ENCODE measurements at places on chromosomes 11 and 22.

DNA sequence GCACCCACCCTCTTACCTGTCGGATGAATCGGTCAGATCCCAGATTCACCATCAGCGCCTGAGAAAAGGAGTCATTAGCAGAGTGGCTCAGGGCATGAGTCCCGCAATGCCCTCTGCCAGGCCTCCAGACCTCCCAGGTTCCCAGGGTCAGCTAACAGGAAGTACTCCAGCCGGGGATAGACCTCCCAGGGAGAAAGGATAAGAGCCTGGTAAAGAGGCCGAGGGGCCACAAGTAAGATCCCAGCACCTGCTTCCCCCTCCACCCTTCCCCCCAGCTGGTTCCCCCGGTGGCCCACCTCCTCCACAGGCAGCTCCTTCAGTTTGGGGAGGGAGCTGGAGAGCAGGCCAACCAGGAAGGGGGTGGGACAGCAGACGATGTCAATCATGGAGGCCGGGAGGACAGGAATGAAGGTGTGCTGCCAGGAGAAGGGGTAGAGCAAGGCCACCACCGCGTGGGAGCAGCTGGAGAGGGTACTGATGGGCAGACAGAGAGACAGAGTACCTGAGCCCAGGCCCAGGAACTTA is 16.4 kb downstream of the RPL27A start:
- DNase-seq: no peak

- no peak for DNase-seq
Observed at GRCh38 chr11:93520726-93521509, 22.3 kb downstream of the SMCO4 start.

GRCh38 chr11:121487191-121487590 is 34.4 kb upstream of the SORL1-AS1 start:
- DNase-seq: no peak

DNA sequence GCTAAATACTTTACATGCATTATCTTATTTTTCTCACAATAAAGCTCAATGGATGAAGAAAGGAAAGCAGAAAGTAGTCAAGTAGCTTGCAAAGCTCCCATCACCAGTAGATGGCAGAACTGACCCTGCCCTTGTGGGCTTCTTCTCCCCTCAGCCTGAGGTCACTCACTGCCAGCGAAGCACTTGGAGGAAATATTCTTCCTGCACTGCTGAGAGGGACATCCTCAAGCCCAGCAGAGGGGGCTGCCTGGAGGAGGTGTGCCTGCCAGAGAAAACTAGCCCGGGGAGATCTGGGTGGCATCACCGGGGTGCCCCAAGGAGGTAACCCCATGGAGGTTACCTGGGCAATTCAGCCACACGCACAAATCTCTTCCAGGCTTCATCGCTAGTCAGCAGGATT is 6.6 kb downstream of the APOL4 start:
- peak; percentile 18 for DNase-seq

GRCh38 chr11:67056267-67057204 is at the start of gene RHOD:
RHOD (plus strand) TSS chr11:67056847; CDS start chr11:67056903, 56 bp downstream.
- DNase-seq: no peak

DNA sequence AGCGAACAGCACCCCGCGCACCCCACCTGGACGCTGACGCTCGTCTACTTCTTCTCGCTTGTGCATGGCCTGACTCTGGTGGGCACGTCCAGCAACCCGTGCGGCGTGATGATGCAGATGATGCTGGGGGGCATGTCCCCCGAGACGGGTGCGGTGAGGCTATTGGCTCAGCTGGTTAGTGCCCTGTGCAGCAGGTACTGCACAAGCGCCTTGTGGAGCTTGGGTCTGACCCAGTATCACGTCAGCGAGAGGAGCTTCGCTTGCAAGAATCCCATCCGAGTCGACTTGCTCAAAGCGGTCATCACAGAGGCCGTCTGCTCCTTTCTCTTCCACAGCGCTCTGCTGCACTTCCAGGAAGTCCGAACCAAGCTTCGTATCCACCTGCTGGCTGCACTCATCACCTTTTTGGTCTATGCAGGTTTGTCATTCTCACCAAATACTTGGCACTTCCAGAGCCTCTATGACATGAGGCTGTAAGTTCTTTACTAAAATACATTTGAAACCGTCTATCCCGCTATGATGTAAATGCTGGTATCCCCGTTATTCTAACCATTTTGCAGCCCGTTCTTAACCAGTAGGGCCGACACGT is 535 bp downstream of the AQP11 start:
- peak; percentile 37 for DNase-seq

GRCh38 chr22:38153821-38154562 is 27.6 kb downstream of the PLA2G6 start:
- DNase-seq: no peak

DNA sequence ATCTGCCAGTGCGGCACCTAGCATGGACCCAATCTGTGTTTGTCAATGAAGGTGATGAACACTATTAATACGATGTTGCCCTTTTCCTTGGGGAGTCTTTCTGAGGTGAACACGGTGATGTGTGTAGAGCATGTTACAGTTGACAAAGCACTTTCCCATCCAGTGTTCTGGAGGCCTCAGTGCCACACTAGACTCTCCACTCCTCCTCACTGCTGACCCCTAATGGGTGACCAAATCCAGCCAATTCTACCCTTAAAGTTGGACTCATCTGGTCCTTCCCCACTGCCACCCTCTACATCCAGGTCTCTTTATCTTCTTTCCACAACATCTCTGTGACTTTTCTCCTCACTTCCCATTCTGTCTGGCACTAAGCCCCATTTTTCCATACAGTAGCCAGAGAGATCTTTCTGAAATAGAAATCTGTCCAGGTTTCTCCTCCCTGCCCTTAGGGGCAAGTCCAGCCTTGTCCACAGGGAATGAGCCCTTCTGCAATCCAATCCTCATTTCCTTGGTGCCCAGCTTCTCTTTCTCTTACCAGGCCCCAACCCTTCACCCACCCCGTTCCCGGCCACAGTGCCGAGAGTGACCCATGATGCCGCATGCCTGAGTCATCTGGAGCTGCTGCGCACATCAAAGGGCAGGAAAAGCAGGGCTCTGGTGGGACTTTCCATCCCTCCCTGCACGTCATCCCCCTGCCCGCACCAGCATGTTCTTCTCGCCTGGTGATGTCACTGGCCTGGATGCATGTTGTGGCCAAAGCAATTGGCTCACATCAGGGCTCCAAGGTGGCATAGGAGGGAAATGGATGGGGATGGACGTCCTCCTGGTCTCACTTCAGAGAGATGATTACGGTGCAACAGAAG is 64.2 kb downstream of the RASSF10 start:
- DNase-seq: no peak

DNA sequence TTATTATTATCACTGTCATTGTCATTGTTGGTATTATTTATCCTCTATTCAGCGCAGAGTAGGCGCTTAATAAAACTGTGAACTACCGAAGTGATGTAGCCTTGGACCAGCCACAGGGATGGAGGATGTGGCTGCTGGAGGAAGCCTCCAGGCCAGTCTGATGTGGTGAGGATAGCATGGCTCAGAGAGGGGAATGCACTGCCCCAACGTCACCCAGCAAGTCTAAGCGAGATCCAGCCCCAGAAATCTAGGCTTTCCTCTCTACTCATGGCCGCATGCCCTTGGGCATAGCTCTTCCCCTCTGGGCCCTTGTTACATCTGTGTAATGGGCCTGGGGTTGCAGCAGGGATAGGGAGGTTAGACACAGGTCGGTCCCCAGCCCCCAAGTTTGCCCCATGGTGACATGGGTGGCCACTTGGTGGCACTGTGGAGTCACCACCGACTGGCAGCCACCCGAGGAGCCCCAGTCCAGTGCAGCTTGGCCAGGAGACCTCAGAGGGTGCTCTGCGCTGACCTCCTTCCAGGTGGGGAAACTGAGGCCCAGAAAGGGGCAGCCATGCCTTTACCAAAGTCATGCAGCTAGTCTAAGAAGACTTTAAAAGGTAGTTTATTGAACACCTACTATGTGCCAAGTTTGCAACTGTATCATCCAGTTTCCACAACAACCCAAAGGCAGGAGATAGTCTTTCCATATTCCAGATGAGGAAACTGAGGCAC is 395.7 kb downstream of the MN1 start:
- DNase-seq: peak; percentile 10

DNA sequence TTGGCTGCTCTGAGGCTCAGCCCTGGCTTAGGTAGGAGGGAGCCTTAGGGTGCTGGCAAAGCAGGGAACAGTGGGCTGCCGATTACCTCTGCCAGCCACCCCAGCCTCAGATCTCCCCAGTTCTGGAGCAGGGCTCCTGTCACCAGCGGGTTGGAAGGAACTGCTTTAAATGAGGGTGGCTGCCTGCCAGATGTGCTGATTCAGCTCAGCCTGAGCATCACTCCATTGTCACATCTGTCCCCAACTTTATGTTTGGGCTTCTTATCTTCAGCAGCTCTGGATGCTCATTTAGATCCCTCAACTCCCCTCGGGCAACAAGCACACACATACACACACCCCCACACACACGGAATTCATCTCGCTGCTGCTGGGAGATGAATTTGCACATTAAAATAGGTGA is 16.9 kb upstream of the ANKK1 start:
- no peak for DNase-seq

- DNase-seq: no peak
Observed at GRCh38 chr11:77515483-77515882, 41.6 kb upstream of the PAK1 start.

DNA sequence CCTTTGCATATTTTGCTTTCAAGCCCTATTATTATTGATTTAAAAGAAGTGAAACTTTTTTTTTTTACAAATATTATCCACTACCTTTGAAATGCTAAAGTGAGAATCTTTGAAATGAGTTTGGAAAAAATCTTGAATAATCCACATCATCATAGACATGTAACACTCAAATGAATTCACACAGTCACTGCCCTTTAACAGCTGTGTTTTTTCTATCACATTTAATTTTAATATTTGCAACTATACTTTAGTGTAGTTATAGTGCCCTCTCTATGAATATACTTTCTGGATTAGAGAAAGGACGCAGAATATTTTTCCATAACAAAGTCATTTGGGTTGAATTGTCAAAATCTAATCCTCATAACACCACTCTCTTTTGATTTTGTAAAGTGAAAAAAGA is 37.9 kb upstream of the MTMR2 start:
- DNase-seq: no peak

DNA sequence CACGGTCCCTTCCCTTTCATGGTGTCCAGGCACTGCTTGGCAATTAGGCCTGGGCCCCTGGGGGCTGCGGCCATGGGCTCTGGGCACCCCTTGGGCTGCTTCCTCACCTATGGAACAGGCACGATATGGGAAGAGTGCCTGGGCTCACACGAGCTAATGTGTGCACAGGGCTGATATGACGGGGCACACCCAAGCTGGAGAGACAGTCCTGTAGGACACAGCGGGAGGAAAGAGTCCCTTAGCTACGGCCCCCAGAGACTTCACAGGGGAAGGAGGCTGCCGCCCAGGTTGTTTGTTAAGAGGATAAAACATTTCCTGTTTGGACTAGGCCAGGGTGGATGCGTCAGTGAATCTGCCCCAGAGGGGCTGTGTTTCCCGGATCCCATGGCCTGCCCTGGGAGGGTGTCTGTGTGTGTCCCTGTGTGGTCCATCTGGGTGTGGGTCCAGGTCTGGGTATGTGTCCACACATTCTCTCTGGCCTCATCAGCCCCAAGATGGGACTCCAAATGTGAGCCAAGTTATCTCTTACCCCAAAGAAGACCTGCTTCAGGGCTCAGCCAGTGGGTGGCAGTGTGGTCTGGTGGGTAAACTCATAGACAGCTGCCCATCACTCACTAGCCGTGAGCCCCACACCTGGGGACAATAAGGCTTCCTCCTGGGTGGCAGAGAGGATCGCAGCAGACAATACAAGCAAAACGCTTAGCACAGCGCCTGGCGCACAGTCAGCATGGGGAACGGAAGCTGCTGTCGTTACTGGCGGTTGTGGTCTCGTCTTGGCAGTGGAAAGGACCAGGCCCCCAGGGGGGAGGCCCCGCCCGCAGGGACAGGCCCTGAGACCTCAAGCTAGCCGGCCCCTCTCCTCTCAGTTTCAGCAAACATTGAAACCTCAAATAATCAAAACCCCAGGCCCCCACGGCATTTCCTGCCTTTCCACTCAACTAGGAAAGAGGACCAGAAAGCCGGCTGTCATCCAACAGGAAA is 3.2 kb upstream of the EMID1 start:
- DNase-seq: no peak

GRCh38 chr11:76680518-76681425 is 10.2 kb upstream of the LRRC32 start:
- peak; percentile 48 for DNase-seq

DNA sequence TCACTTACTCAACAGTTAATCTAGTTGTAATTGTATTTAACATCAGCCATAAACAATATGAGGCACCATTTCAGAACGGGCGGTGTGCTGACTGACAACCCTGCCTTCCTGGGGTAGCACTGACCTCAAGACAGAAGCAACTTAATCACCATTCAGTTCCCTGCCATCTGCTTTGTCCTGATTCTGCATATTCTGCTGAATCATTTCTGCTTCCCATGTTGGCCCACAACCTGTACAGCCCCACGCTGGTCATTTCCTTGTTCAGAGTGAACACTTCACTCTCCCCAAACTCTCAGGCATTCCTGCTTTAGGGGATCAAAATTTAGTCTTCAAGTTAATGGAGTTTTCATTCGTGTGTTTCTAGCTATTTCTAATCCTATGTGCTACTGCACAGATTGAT is 132.3 kb upstream of the ZBED5 start:
- no peak for DNase-seq

GRCh38 chr11:118304568-118305248 is at the start of gene CD3E:
CD3E (plus strand) TSS chr11:118304730; CDS start chr11:118304953, 223 bp downstream.
- DNase-seq: no peak

DNA sequence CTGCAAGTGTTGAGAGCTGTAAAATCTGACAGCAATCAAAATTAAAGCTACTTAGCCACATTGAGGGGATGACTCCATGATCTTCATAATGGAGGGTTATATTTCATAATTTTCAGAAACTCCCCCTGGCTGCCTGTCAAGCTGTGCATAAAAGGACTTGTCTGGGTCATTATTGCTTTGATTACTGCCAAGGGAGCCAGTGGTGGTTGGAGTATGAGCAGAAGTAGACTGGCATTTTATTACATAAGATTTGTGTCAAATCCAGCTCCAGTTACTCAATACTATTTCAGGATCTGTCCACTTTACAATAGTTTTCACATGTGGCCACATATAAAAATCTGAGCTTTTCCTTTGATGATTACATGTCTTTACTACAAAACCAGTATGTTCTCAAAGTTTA is 108.9 kb upstream of the SLC5A12 start:
- no peak for DNase-seq

- no peak for DNase-seq
Observed at GRCh38 chr22:17120711-17121232, 388 bp downstream of the TMEM121B start.

DNA sequence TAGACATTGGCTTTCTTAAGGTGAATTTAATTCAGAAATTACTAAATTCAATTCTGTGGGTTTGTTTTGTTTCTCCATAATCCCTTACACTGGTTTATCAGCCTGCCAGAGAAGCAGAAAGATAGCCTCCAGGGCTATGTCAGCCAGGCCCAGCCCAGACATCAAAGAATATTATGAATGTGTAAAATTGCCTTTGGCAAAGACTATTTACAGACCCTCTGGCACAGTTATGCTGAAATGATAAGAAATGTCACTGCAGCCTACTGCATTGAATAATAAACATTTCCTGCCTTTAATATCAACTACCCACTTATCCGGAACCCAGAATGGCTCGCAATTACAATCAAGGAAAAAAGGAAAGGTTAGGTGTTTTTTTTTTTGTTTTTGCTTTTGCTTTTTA is 562.5 kb upstream of the LRRC4C start:
- no peak for DNase-seq
